ENCODE measurements at places on chromosomes 11 and 22.

DNA sequence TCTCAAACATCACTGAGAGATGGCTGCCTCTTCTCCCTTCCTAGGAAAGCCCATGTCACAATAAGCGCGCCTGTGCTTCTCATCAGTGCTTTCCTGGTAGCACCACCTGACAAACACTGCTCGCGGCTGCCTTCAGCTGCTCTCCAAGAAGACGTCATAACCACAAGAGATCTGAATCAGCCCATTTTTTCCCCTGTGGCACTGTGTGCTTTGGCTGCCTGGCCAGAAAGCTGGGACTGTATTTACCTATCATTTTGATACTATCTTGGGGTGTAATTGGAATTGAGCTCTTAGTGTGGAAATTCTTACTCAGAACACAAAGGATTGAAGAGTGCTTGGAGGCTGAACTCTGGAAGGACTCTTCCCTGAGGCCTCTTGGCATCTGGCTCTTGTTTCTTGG, 50.3 kb upstream of the EHF start:
- no peak for DNase-seq

- DNase-seq: no peak
These were observed 332.2 kb downstream of the INSC start for GRCh38 chr11:15446929-15447328.

DNA sequence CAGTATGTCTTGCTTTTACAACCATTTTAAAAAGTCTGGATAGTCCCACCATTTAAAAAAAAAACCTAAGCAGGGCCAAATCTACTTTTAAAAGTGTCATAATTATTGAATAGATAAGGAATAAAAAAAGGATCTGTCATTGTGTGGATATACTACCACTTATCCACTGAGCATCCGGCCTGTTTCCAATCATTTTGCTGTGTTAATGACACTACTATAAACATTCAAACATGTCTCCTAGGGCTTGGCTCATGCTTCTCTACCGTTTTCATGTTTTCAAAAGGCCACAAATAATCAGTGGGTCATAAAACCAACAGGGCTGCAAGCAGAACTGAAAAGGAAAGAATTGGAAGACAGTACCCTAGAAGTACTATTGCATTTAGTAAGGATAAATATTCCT, 12.5 kb upstream of the C22orf39 start:
- no peak for DNase-seq

DNA sequence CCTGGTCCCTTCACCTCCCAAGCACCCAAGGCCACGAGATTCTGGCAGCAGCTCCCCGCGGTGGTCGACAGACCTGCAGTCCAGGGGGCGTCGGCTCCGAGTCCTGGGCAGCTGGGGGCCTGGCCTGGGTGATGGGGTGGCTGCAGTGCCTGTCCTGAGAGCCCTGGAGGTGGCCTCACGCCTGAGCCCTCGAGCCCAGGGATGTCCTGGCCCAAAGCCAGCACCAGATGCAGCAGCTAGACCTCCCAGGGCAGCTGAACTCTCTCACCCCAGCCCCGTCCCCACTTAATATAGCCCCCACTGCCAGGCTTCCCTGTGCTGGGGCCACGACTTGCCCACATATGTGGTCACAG, 6.6 kb downstream of the LMNTD2 start:
- no peak for DNase-seq

DNA sequence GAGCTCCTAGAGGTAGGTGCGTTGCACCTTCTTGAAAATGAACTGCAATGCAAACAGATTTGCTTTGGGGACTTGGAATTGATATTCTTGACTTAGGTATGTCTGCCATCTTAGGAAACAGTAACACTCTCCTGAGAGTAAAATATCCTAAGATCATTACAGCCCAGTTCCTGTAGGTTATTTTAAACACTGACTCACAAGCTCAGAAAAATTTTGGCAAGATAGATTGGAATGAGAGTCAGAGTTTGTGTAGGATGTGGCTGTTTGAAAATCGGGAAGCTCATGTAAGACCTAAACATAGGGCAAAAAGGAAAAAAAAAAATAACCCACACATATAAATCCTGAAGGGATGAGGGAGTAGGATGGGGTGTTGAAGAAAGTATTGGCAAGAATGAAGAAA, 377.0 kb upstream of the LRRC4C start:
- no peak for DNase-seq

GRCh38 chr11:7892840-7893254, 38.2 kb downstream of the OR10A6 start:
- DNase-seq: peak; percentile 38

GRCh38 chr11:126870021-126870420, 130.5 kb downstream of the KIRREL3 start:
- no peak for DNase-seq

DNA sequence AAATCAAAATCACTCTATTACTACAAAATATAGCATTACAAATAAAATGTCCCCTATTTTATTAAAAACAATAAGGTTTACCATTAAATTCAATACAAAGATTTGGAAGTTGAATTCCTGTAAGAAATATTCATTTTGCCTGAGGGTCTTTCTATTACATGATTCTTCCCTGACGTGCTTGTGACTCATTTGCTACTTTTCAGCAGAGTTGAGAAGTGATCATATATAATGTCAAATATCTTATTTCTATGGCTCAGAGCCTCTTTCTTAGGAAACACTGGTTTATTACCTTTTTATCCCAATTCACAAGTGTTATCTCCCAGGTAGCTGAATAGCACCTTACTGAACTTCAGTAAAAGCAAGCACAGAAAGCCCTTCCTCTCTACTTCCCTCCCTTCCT, 65.2 kb upstream of the CNTN5 start:
- no peak for DNase-seq

GRCh38 chr11:83671289-83671688, 385.1 kb upstream of the CCDC90B start:
- DNase-seq: no peak

- DNase-seq: no peak
These were observed 25.8 kb downstream of the ZC3H7B start for GRCh38 chr22:41327124-41327523.

GRCh38 chr11:103680826-103681225, 355.6 kb upstream of the DDI1 start:
- DNase-seq: no peak

DNA sequence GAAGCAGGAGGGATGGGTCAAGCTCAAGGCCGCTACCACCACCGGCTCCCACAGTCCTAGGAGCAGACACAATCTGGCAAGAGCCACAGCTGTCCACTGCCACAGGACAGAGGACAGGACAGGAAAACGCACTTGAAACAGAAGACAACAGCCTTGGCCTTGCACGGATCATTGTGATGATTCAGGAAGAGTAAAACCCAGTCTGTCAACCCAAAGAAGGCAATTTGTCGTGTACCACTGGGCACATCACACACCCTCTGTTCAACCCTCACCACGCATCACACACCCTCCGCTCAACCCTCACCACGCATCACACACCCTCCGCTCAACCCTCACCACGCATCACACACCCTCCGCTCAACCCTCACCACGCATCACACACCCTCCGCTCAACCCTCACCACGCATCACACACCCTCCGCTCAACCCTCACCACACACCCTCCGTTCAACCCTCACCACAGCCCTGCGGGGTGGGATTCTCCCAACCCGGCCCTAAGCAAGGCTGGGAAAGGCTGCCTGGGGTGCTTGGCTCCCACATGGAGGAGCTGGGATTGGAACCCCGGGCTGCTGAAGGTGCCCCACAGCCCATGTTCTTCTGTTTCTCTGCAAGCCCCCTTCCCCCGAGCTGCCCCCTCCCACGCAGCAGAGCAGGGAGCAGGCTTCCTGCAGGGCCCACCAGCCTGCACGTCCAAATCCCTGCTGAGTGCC, 11.3 kb upstream of the CDC42BPG start:
- no peak for DNase-seq

- DNase-seq: no peak
These were observed 147.5 kb downstream of the LDLRAD3 start for GRCh38 chr11:36091256-36091811.

Data from NCI-H446 treated with DMSO at 0.1 percent for 48 hours (cell line).